GM12878 (cell line): ENCODE measurements at places on chromosomes 6 and 20. TPM values are rescaled to one million over a fixed set of nuclear protein-coding genes. Genes with fewer than 3 reads are reported as not detected.
A peak's percentile ranks its signal among the peaks of the same experiment; 100 is the strongest.

DNA sequence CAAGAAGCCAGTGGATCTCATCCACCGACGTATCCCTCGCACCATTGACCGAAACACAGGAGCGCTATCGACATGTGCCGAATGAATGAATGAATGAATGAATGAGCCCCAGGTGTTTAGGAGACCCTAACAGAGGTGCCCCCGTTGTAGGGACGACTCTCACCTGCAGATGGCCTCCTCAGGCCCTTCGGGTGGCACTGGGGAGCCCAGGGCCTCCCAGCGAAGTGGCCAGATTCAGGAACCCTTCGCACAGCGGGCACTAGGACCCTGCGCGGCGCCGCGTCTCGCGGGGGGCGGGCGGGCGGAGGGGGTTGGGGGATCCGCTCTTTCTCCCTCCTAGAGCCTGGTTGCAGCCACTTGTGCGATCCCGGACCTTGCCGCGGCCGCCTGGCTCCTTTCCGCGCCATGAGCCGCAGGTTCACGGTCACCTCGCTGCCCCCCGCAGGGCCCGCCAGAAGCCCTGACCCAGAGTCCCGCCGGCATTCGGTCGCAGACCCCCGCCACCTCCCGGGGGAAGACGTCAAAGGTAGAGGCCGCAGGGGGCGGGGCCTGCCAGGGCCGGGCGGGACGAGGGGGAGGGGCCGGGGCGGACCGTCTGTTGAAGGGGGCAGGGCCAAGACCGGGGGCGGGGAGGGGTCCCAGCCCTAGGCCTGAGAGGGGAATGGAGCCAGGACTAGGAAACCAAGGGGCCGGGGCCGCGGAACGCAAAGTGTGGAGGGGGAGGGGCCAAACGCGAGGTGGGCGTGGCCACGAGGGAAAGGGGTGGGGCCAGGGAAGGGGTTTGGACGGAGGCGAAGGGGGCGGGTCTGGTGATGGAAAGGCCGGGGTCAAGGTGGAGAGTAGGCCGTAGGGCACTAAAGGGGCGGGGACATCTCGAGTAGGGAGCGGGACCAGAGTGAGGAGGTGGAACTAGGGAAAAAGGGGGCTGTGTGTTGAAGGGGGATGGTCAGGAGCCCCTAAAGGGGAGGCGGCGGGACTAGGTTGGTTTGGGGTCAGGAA, 7.4 kb upstream of the SLC12A5 start:
- DNase-seq: no peak

DNA sequence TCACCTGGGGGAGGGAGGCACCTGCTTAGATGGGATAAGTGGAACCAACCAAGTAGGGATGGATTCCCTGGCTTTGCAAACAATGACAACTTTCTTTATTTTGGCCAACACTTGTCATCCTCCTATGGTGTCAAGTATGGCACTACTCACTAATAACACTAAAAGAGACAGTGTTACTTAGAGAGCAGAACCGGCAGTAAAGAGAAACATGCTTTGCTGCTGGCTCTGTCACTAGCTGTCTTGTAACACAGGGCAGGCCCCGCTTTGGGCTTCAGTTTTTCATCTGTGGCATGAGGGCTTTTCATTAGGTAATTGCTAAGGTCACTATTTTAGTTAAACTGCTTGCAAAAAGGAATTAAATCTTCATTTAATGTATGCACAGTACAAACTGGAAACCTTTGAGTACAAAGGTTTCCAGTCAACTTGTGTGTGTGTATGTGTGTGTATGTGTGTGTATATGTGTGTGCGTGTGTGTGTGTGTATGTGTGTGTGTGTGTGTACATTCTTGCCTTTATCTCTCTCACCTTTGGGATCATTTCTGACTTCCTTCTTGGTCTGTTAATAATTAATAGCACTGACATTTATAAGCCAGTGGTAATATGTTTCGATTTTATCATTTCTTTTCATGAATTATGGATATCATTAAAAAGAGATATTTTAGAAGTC, 64.7 kb downstream of the BTBD3 start:
- DNase-seq: no peak

DNA sequence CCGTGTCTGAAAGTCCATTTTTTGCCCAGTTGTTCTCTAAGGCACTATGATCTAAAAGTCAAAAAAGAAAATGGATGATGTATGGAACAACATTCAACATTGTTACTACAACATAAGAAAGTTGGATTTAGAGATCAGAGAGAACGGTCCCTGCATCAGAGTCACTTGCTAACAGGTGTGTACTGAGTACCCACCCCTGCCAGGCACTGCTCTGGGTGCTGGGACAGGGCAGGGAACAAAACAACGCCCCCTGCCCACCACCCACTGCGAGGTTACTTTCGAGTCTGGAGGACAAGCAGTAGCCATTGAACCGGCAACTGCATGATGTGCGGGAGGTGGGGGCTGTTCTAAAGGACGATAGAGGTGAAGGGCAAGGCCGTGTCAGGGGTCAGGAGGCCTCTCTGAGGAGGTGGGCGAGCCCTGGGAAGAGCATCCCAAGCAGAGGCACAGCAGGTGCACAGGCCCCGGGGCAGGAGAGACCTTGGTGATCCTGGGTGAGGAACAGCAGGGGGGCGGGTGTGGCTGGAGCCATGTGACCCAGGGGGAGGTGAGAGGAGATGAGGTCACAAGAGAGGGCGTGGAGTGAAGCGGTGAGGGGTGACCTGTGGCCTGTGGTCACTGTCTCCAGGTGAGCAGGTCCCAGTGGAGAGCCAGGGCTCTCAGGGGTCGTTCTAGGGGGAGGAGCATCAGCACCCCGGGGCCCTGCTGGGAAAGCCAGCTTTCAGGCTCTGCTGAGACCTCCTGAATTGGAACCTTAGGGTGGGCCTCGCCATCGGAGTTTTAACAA, 197.5 kb upstream of the SULF2 start:
- no peak for DNase-seq

GRCh38 chr20:8527998-8528723, 396.1 kb downstream of the PLCB1 start:
- DNase-seq: peak; percentile 38

DNA sequence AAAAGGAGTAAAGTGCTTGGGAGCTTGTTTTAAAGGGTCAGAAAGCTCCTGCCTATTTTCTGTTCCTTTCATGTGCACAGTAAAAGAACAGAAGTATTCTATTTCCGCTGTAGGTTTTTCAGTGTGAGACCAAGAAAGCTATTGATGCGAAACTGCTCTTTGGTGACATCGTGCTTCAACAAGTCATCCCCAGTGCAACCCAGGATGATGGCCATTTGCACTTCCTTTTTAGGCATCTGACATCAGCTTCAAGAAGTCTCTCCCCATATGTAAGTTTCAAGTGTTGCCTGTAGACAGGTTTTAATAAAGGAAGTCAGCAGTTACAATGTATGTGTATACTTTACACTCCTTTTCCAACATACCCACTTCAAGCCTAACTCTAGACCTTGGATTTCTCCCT, 131.6 kb downstream of the RFX6 start:
- peak; percentile 35 for DNase-seq

PXMP4 gene
- 14.2 and 15.7 TPM in 2 replicates for polyA plus RNA-seq

- no peak for DNase-seq
Measured at GRCh38 chr6:37531437-37532036, 31.8 kb upstream of the CCDC167 start.

MAP3K5 gene
- 8.3 and 8.8 TPM in 2 replicates for polyA plus RNA-seq

- DNase-seq: no peak
Measured at GRCh38 chr20:39660965-39661364, 698.8 kb downstream of the DHX35 start.

GRCh38 chr6:45049188-45049843, 278.8 kb upstream of the RUNX2 start:
- no peak for DNase-seq

DNA sequence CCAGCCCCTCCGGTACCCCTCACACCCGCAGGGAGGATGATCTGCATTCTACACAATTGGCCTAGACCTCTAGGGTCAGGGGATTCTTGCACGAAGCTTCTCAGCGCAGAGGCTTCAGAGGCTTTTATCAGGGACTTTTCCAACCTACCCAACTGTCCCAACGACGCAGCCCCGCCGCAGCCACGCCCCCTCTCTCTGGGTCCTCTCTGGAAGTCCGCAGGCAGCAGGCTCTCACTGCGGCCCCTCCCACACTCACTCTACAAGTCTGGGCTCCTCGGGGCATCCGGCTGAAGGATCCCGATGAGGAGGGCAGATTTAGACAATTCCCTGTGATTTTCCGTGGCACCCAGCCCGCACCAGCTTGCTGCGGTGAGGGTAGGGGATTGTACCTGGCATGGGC, 227.7 kb upstream of the RNF24 start:
- DNase-seq: no peak

DNA sequence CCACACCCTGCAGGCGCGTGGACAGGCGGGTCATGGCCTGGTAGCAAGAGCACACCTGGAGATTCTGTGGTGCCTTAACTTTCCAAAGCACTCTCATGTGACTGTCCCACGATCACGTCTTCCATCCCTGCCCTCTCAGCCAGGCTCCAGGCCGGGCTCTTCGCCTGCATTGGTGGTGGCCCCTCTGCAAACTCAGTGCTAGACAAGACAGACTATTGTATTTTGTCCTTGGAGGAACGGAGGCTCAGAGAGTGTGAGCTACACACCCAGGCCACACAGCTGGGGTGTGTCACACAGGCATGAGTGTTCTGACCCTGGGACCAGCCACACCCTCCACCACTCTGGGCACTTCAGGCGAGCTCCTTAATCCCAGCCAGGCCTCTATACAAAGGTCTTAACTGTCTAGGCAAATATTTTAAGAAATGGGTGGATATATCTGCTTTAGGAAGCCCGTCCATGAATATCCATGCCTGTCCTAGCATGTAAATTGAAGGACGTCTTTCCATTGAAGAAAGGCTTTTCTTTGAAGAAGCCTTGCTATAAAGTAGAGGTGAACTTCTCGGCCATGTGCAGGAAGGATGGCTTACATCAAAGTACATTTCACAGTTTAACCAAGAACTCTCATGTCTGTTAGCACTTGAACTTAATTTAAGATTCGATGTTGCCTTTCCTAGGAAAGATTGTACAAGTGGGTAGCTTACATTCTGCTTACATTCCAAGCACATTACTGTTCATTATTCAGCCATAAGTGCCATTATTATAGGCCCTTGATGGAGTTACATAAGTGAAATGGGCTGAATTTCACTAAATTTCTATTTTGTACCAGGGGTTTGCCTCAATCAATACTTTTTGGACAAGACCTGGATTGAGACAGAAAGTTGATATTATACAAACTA, 263.9 kb downstream of the DLL1 start:
- DNase-seq: no peak

MUCL3 gene
- 0.04 and 0.17 TPM in 2 replicates for polyA plus RNA-seq

CCN5 gene
- polyA plus RNA-seq: 0.14 TPM in 1 of 2 replicates, not detected in the other

ZNF831 gene
- polyA plus RNA-seq: 0.02 and 0.06 TPM in 2 replicates

- DNase-seq: peak; percentile 88
Measured at GRCh38 chr6:116409756-116410155, 39.0 kb downstream of the DSE start.

- DNase-seq: no peak
Measured at GRCh38 chr20:5416086-5416485, 99.3 kb upstream of the PROKR2 start.

DNA sequence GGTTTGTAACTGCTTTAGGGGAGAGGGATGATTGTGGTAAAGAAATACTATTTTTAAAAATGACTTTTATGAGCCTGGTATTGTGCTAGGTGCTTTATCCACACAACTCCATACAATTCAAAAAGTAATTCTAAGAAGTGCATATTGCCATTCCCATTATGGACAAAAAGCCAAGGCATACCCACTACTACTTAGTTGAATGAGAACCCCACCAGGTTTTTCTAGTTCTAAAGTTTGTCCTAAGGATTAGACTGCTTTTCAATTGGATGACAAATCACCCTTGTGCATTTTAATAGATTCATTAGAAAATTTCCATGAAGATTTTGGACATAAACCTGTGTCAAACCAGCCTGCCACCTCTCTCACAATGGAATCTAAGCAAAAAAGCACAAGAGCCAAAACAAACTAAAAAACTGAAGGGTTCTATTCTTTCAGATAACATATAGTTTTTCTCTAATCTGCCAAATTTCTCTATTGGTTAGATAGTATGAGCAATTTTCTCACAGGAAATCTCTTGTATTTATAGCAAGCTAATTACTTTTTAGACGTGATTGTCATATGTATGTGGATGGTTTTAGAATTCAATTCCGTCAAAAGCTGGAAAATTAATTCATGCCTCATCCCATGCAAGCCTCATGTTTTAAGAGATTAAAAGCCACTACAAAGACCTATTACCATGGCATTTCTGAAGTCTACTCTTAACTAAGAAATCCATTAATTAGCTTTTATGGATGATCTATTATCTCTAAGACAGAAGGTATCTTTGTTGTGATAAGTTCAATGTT, 325.5 kb downstream of the RNGTT start:
- no peak for DNase-seq

- DNase-seq: no peak
Measured at GRCh38 chr20:36461600-36462439, 79.5 kb upstream of the MYL9 start.

POU3F2 gene
- polyA plus RNA-seq: not detected in 2 replicates

- DNase-seq: no peak
Measured at GRCh38 chr20:19778404-19778803, 20.3 kb downstream of the RIN2 start.

GRCh38 chr6:9057937-9058336, 622.6 kb upstream of the SLC35B3 start:
- no peak for DNase-seq

DNA sequence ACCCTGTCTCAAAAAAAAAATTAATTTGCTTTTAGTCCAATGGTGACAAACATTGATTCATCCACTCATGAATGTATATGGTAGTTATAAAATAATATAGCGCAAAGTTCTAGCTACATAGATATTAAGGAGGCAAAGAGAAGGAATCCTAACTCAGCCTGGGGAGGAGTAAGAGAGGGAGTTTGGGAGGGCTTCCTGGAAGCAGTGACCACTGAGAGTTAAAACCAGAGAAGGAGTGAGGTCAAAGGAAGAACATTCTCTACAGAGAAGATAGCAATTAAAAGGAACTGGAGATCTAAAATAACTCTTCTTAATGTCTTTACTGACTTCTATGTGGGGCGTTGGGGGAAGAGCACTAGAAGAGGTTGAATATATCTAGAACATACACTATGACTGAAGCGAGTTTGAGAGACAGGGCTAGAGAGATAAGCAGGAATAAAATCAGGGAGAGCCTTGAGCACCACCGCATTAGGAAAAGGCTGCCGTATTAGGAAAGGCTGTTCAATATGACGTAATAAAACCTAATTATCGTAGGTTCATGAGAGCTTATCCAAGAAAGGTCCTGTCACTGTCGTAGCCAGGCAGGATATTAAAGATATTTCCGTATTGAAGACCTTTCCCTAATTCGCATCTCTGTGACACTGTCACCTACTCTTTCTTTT, 81.8 kb upstream of the CNKSR3 start:
- DNase-seq: no peak

DNA sequence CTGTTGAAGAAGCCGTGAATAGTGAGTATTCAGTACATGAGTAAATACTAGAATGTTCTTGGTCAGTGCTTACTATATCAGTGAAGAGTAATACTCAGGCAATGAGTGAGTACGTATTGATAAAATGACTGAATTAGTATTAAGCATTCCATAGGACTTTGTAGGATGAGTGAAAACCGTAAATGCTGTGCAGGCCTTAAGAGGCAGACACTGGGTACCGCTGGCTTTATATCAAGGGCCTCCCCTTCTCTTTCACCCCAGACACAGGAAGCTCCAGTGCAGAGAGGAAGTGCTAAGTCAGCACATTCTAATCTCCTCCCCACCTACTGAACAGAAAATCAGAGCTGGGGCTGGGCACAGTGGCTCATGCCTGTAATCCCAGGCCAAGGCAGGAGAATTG, 24.2 kb downstream of the POFUT1 start:
- DNase-seq: no peak

SCRT2 gene
- not detected in 2 replicates for polyA plus RNA-seq
